Left kidney (tissue), 8 donors: ENCODE measurements at places on chromosomes 5 and 9. TPM values are rescaled to one million over a fixed set of nuclear protein-coding genes. Genes with fewer than 3 reads are reported as not detected.

TRPM3 gene
- 15.4 TPM for polyA plus RNA-seq

NLN gene
- polyA plus RNA-seq = 41.7 TPM

RAD17 gene
- 48.0 TPM for polyA plus RNA-seq

UCK1 gene
- 37.5 TPM for polyA plus RNA-seq

DPP7 gene
- 16.8 TPM for polyA plus RNA-seq

PDLIM4 gene
- polyA plus RNA-seq = 11.1 TPM

ADAMTS6 gene
- polyA plus RNA-seq = 3.2 TPM

VAV2 gene
- 35.2 TPM for polyA plus RNA-seq

ARHGEF28 gene
- 60.1 TPM for polyA plus RNA-seq

CCDC152 gene
- 16.1 TPM for polyA plus RNA-seq

GLRA1 gene
- polyA plus RNA-seq = 0.13 TPM

SSBP2 gene
- polyA plus RNA-seq = 98.5 TPM

C6 gene
- 3.6 TPM for polyA plus RNA-seq

PCDHB5 gene
- polyA plus RNA-seq = 7.5 TPM

FAM81B gene
- polyA plus RNA-seq = 3.8 TPM

IL4 gene
- polyA plus RNA-seq = 0.57 TPM

CYSRT1 gene
- polyA plus RNA-seq = 13.2 TPM

SIT1 gene
- polyA plus RNA-seq = 0.32 TPM

IFNK gene
- polyA plus RNA-seq = not detected

LCN10 gene
- 1.8 TPM for polyA plus RNA-seq

CDC20B gene
- 0.62 TPM for polyA plus RNA-seq

DAB2IP gene
- 42.5 TPM for polyA plus RNA-seq
